Activated CD4-positive, alpha-beta T cell treated with anti-CD3 and anti-CD28 coated beads, Interleukin-2, amount 50 U/mL, for 24 hours (primary cell): ENCODE measurements at places on chromosomes 4 and X.

DNA sequence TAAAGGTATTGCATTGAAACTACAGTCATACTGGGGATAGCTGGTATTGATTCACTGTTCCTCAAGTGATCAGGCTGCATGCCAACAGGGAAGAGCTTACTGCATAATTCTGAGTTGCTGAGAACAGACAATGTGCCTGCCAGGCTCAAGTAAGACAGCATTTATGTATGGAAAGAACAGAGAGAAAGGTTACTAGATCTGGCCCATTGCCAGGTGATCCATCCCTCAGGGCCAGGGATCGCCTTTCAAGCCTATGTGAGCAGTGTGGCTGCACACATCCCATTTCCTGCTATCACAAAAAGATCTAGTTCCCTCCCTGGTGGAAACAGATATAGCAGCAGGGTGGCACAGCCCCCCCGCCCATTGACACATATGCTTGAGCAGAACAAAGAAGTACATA lies 254.0 kb downstream of the TMA16 start:
- DNase-seq, result no peak

- no peak for DNase-seq
Measured at GRCh38 chr4:40065010-40065409, 8.4 kb downstream of the N4BP2 start.

GRCh38 chr4:5371415-5372190 lies 320.3 kb downstream of the STK32B start:
- DNase-seq, result no peak

- no peak for DNase-seq
Measured at GRCh38 chr4:131613086-131613823, 1535.8 kb upstream of the PCDH10 start.

DNA sequence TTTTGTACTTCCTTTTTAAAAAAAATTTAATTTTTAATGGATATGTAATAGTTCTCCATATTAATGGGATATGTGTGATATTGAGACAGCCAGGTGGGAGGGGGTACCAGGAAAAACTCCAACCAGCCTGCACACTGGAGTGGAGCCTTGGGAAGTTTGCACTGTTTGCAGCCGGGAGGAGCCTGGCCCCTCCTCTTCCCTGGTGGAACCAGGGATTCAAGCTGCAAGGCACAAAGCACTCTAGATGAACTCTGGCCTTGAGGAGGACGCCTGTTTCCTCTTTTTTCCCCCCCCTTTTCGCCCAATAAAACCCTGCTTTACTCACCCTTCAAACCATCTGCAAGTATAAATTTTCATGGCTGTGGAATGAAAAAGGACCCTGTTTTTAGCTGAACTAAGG lies 48.2 kb upstream of the GC start:
- no peak for DNase-seq

GRCh38 chr4:168516841-168517240 lies 20.0 kb downstream of the PALLD start:
- no peak for DNase-seq

- DNase-seq, result no peak
Measured at GRCh38 chr4:61070269-61070668, 129.9 kb upstream of the ADGRL3 start.

- no peak for DNase-seq
Measured at GRCh38 chrX:150696866-150697265, 3.7 kb downstream of the MTMR1 start.

GRCh38 chr4:151922811-151923210 lies 162.0 kb upstream of the GATB start:
- no peak for DNase-seq

- no peak for DNase-seq
Measured at GRCh38 chrX:72079607-72080006, 52.1 kb downstream of the RTL5 start.

- DNase-seq, result no peak
Measured at GRCh38 chr4:137432446-137433311, 99.6 kb downstream of the PCDH18 start.

GRCh38 chr4:147987252-147987651 lies 255.4 kb downstream of the ARHGAP10 start:
- DNase-seq, result no peak

DNA sequence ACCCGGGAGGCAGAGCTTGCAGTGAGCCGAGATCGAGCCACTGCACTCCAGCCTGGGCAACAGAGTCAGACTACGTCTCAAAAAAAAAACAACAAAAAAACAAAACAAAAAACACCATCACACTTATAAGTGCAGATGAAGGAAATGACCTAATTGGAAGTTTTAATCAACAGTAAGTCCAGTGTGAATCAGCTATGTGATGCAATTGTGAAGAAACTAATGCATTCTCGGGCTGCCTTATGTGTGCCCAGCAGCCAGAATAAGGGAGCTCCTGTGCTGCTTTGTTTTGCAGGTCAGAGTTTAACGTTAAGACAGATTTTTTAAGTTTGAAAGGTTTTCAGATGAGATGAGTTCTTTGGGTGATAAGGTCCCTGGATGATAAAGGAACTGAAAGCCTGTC lies 10.8 kb downstream of the DAPP1 start:
- no peak for DNase-seq

- no peak for DNase-seq
Measured at GRCh38 chrX:13761606-13762414, 27.3 kb downstream of the OFD1 start.

DNA sequence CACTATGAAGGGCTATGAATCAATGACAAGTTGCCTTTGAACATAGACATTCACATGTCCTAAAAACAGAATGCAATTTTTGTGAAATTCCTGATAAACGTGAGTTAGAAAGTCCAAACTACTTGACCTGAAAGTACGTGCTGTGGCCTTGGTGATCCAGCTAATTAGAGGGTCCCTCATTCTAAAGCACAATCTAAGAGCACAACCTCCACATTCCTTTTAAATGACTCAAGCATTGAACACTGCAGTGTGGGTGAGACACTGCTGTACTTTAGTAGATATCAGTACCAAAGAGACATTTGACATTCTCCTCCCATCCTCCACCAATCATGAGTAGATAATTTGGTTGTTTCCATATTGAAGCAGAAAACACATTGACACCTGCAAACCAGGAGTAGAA lies 73.5 kb downstream of the FAM47B start:
- DNase-seq, result no peak

DNA sequence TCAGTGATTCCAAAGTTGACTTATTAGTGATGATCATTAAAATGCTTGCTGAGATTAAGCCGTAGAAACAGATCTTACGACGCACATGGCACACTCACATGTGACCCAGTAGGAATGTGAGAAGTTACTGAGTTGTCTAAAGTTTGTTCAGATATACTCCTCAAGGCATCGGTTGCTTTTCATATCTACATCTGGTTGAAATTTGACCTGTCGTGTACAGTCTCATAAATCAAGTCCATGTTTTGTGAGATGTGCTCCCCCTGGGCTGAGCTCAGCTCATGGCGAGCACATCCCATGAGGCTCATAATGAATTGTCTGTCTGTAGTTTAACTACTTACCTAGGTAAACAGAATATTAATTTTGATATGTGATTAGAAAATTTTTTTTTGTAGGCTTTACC lies 67.0 kb downstream of the TNIP2 start:
- DNase-seq, result no peak

DNA sequence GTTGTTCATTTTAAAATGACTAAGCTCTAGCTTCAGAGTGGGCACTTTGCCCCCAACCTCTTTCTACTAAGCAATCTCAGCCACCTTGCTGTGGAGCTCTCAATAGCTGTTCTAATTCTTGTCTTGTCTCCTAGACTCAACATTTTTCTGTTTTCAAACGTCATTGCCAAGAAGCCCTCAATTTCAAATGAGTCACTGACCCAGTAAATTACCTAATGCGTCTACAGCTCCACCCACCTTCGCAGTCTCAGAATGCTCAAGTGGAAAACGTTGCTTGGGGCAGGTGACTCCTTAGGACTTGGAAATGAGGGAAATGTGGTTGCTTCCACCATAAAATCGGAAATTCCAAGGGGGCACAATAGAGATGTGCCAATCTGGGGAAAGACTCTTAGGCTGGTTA lies 59.0 kb downstream of the ING2 start:
- DNase-seq, result no peak

GRCh38 chrX:373641-374471 lies 12.9 kb downstream of the PPP2R3B start:
- peak; percentile 19 for DNase-seq

GRCh38 chr4:139243448-139244365 lies 36.3 kb downstream of the MGARP start:
- no peak for DNase-seq

DNA sequence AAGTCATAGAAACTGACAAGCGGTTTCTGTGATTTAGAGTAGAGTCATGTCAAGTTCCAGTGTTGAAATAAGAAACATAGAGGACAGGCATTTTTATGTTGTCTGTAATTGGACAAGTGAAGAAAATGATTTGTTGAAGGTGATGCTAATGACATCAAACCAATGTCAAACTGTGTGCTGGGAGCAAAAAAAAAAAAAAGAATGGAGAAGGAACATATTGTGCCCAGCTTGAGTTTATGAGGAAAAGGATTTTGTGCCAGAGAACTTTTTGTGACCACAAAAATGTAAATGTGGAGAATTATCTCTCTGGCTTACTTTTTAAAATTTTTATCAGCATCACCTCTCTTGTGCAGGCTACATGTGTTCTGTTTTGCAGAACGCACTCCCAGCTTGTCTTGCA lies 495.7 kb downstream of the RAPGEF2 start:
- DNase-seq, result no peak

DNA sequence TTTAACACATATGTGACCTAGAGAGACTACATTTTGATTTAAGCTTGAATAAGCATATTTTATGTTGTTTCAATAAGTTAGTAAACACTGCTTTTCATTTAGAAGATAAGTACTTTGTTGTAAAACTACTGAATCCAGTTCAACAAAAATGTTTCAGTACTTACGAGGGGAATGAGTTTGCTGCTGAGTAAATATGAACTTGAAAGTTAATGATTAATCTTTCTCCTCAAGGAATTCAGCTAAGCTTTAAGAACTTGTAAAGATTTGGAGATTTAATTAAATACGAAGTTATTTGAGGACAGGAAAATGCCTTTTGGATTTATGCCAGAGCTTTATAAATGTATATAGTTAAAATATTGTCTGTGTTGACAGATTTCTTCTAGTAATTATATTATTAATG lies 933.0 kb upstream of the LCORL start:
- no peak for DNase-seq

- DNase-seq, result no peak
Measured at GRCh38 chr4:116664198-116664597, 421.2 kb downstream of the TRAM1L1 start.

DNA sequence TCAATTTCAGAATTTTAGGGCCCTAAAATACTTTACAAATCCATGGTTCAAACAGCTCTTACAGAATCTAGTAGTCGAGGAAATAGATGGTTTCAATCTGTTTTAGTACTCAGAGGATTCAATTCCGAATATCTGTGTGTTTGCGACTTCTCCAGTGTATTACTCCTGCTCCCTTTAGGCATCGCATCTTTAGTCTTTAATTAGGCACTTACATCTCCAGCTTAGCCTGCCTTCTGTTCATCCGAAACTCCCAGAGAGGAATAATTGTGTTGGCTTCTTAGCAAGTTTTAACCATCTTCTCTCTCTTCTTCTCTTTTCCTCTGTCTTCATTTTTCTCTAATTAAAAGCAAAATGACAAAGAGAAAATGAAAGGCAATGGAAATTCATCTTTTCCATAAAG lies 1901.3 kb upstream of the TENM3 start:
- DNase-seq, result no peak

- DNase-seq, result no peak
Measured at GRCh38 chr4:125316791-125317524, 2.2 kb downstream of the FAT4 start.

- DNase-seq, result no peak
Measured at GRCh38 chr4:99950913-99951254, 809 bp upstream of the H2AZ1 start.

DNA sequence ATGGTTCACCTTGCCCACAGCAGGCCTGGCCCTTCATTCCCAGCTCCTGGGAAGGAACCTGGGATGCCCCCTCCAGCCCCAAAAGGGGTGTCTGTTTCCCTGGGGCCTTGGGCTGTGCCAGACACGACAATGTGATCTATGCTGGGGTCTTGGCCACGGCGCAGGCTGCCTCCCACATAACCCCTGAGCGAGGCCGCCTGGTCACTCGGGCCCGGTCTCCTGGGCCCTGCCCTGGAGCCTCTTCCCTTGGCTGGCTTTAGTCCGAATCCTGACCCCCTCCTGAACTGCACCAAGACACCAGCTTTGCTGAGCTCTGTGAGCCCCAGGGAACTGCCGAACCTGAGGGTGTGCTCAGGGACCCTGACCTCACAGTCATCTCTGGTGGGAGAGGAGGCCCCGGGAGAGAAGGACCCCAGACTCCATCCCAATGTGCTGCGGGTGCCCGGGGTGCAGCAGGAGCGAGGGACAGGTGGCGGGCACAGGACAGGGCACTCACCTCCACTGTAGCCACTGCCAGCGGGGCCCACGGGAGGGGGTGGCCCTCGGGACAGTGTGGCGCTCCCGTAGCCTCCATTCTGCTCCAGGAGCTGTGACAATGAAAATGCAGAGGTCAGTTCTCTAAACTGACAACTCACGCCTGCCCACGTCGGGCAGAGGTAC lies 42.0 kb downstream of the GAK start:
- DNase-seq, result no peak

- no peak for DNase-seq
Measured at GRCh38 chr4:140689623-140690022, 66.6 kb downstream of the TBC1D9 start.

GRCh38 chrX:9677098-9677739 lies 88.4 kb downstream of the GPR143 start:
- DNase-seq, result no peak

DNA sequence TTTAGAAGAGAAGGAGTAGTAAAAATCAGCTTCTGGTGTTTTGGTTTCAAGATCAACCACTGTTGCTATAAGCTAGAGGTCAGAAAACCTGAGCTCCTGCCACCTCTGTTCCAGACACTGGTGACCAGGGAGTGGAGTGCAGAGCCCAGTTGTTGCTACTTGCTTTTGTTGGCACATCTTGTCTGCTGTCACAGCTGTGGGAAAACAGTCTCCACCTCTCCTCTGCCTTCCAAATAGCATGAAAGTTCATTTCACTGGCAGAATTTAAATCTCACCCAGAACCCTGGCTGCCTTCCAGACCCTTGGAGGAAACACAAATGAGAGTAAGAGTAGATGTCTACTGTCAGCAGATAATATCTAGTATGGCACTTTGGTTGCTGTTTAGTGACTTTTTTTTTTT lies 297.5 kb upstream of the KLF3 start:
- no peak for DNase-seq

DNA sequence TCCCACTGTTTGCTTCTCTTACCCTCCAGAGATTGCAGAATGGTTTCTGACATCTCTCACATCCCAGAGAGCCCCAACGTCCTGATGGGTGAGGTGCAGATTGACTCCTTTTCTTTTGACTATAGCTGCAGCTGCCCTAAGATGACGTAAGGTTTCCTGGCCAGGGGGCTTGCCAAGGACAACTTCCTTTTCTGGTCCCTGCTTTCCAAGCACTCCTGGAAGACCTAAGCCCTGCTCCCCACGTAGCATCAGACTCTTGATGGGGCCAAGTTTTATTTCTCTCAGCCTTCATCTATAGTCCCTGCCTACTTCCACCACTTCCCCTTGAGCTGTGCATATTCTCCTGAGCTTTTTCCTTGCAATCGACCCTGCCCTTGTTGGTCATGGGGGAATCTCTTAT lies 497.7 kb downstream of the IDS start:
- DNase-seq, result no peak
